ENCODE measurements at places on chromosomes 6 and 20. TPM values are rescaled to one million over a fixed set of nuclear protein-coding genes. Genes with fewer than 3 reads are reported as not detected.
A peak's percentile ranks its signal among the peaks of the same experiment; 100 is the strongest.

DNA sequence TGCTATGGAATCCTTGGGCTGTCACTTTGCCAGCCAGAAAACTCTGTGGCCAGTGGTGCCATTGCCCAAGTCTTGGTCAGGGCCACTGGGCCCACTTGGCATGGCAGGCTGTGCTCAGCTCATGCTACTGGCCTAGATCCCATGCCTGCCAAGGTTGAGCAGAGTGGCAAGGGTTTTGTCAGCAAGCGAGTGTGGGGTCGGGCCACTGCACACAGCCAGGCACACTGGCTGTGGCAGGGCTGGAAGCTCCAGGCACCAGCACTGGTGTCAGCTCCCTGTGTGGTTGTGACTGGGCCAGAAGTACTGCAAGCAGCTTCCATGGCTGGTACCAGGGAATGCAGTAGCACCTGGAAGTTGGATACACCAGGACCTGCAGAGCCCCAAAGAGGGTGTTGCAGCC lies 846.8 kb downstream of the EYS start:
- no peak for DNase-seq

- no peak for DNase-seq
Observed at GRCh38 chr20:35527122-35527769, 2.2 kb downstream of the C20orf173 start.

GRCh38 chr6:7086488-7086887 lies 21.3 kb upstream of the RREB1 start:
- DNase-seq: peak; percentile 35

DNA sequence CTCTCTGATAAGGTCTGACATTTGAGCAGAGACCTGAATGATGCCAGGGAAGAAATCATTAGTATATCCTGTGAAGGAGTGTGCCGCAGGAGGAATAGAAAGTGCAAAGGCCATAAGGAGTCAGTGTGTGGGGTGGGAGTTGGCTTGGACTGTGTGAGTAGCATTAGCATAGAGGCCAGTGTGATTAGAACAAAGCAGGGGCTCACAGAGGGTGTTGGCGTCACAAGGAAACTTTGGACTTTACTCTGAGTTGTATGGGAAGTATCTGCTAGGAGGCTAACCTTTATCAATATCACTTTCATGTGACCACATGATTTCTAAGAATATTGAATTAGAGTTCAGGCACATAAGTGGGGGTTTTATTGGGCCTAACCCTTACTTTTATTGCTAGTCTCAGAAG lies 12.1 kb downstream of the TMEM200A start:
- no peak for DNase-seq

DNA sequence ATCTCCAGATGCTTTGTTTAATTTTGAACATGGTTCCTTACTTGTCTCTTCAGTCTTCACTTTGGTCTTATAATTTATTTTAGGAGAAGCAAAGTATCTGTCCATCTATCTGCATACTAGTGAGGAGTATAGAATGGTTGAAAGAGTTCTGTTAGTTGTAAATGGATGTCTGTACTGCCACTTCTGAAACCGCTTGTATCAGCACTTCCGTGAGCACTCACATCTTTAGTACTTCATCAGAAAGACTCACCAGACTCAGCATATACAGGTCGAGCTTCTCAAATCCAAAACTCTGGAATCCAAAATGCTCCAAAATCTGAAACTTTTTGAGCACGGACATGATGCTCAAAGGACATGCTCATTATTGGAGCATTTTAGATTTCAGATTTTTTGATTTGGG lies 142.0 kb upstream of the GLP1R start:
- DNase-seq: no peak

DNA sequence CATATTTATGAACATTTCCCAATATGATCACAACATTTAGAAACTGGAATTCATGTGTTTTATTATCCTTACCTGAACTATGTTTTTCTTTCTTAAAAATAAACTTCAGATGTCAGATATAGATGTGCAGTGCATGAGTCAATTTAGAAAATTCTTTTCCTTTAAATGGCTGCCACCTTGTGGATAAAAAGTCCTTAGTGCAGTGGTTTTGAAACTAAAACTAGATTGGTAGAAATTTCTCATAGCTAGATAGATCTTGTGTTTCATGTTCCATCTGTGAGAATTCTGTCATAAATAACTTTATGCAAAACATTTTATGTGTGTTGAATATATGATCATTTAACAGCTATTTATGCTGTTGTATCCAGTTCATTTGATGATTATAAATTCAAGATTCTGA lies 134.9 kb downstream of the KLHL32 start:
- DNase-seq: peak; percentile 9

- DNase-seq: peak; percentile 83
Observed at GRCh38 chr6:129102741-129103140, 219.8 kb downstream of the LAMA2 start.

GRCh38 chr6:69286331-69286730 lies 510.5 kb downstream of the LMBRD1 start:
- peak; percentile 62 for DNase-seq

GRCh38 chr20:56467968-56468315 lies 485 bp upstream of the RTF2 start:
- no peak for DNase-seq

GRCh38 chr6:155349129-155349528 lies 34.8 kb upstream of the TFB1M start:
- no peak for DNase-seq

DNA sequence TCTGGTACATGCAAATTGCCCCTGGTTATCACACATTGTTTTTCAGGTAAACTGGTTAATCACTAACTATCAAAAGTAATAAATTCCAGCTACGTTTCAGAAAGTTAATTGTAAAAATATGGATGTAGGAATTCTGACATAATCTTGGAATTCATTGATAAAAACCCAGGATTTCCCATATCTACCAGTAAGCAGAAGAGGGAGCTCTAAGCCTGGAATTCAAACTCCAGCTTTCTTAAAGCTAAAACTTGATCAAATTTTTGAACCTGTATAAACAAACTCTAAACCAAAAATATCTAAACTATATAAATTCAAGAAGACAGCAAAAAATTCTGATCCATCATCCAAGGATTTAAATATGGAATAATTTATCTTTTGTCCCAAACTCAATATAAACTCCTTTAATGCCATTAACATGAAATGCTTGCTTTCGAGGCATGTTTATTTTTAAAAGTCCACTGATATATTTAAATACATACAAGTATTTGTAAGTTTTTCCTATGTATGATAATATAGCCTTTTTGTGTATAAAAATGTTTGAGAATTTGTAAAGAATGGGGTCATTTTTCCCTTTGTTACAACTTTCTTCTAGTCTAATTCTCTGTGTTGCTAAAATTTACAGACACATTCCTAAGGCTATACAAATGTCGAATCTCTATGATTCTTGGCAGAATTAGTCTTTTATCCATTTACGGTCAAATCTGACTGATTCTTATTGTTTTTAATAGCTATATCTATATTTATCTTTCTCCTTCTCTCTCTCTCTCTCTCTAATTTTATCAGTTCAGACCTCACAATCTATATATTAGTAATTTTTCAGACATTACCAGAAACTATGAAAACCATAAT lies 91.4 kb upstream of the RNF217 start:
- DNase-seq: peak; percentile 18

DNA sequence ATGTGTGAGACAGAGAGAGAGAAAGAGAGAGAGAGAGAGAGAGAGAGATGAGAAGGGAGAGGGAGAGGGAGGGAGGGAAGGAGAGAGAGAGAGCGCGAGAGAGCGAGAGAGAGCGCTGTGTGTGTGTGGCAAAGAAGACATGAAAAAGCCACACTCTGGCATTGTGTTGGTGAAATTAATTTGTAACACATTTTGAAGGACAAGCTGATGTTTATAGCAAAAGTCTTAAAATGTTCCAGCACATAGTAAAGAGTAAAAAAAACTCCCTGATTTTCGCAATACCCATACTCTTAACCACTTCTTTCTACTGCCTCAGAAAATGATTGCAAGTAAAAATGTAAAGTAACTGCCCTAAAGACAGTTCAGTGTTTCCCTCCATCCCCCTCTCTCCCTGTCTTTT lies 56.7 kb downstream of the SLC22A1 start:
- DNase-seq: no peak

GRCh38 chr6:22906091-22906549 lies 336.8 kb downstream of the HDGFL1 start:
- DNase-seq: no peak

GRCh38 chr6:38173909-38174308 lies 354.4 kb downstream of the ZFAND3 start:
- DNase-seq: no peak

GRCh38 chr20:32454164-32455145 lies 96.3 kb downstream of the ASXL1 start:
- no peak for DNase-seq

DNA sequence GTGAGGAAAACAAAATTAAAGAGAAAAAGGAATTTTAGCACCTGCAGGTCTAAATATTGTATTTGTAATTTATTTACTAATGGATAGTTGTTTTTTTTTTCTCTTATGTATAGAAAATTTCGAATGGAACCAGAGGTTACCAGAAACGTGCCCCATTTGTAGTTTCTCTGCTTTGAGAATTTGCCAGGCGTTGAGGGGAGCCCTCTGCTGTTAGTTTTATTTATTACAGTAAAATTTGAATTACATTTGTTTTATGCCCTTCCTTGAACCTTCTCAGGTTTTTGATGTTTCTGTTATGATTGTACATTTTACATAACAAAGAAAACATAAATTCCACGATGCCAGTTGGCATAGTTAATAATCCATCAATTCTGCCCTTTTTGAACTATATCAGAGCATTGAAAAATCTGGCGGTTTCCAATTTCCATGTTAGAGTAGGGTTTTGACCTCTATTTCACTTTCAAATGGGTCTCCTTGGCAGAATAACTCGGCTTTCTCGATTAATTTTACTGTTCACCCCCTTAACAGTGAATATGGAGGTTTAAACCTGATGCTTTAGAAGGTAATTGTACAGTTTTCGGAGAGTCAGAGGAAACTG lies 35.1 kb upstream of the RFPL4B start:
- no peak for DNase-seq

GRCh38 chr6:5424726-5425125 lies 163.4 kb downstream of the FARS2 start:
- DNase-seq: no peak

Gene REM1
- polyA plus RNA-seq: 6.0 TPM

Gene PPP1R16B
- polyA plus RNA-seq: 6.0 TPM

Gene MUCL3
- polyA plus RNA-seq: not detected

Gene CARMIL1
- 4.0 TPM for polyA plus RNA-seq

Gene DLGAP4
- 54.5 TPM for polyA plus RNA-seq

Gene ELOVL2
- polyA plus RNA-seq: 3.1 TPM

Gene DEF6
- 5.9 TPM for polyA plus RNA-seq

Gene NCOA5
- 27.9 TPM for polyA plus RNA-seq

Gene PGC
- not detected for polyA plus RNA-seq

Gene TSBP1
- polyA plus RNA-seq: not detected
